ELF-1 (cell line): ENCODE measurements at places on chromosomes 13 and 19.

- DNase-seq, result peak; percentile 19
These were observed 142.3 kb downstream of the PCCA start for GRCh38 chr13:100231176-100231575.

GRCh38 chr13:72379581-72379980 is 347.8 kb downstream of the MZT1 start:
- no peak for DNase-seq

DNA sequence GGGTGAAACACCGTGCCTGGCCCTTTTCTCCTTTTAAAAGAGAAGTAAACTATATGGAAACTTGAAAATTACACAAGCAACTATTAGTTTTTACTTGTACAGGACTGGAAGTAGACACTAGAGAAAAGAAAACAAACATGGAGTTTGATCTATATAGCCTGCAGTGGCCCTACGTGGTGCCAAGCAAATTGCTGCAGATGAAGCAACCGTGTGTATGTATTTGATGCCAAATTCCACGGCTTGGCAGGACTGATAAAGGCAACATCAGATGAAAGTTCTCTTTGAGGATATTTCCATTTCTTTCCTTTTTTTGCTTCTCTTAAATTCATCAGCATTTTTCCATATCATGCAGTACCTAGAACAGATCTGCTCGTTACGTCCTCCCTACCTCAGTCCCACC is 49.8 kb downstream of the ATP8A2 start:
- DNase-seq, result no peak

- peak; percentile 10 for DNase-seq
These were observed 546.4 kb upstream of the SLITRK5 start for GRCh38 chr13:87124785-87125074.

- no peak for DNase-seq
These were observed 57.6 kb downstream of the RCBTB2 start for GRCh38 chr13:48475230-48475629.

- DNase-seq, result peak; percentile 89
These were observed 1109.0 kb downstream of the UQCRFS1 start for GRCh38 chr19:28103921-28104320.

DNA sequence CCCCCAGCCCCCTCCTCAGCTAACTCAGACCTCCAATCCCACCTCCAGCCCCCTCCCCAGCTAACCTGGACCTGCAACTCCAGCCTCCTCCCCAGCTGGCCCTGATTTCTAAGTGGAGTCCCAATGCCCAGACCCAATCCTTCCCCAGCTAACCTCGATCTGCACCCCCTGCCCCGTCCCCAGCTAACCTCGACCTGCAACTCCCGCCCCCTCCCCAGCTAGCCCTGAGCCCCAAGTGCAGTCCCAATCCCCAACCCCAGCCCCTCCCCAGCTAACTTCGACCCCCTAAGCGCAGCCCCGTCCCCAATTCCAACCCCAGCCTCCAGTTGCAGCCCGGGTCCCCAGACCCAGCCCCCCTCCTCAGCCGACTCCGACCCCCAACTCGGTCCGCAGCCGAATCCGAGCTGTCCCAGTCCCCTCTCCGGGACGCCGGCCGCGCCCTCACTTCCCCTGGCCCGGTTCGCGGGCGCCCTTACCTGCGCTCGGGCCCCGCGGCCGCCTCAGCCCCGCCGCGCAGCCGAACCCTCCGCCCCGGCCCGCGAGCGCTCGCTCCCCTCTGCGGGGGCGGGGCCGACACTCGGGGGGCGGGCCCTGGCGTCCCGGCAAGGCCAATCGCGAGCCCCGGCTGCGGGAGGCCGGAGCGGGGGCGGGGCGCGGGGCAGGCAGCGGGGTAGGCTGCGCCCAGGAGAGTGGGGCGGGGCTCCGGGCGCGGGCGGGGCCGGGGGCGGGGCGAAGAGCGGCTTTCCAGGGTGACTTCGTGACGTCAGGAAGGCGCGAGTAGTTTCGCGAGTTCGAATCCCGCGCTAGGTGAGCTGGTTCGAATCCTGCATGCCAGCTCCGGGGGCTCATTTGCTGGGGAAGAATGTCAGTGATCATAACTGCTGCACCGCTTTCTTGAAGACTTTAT is at the start of gene GNG7:
Gene GNG7 (minus strand): TSS at position 525 of the 907 bp plus-strand sequence. CDS start 182,006 bp downstream, outside the sequence.
- DNase-seq, result peak; percentile 59

DNA sequence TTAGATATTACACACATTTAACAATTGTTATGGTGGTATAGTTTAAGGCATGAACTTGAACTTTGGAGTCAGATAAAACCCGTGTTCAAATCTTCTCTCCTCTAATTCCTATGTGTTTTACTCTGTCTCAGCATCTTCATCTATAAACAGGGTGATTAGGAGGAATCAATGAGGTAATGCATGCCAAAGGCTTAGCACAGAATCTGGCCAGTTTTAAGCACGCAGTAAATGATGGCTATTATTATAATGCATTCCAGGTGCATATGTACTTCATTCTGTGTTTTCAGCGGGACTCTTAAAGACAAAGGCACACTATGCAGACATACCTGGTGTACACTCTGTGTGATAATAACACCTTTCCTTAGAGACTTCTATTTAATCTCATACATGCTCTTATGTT is 88.0 kb upstream of the FRY start:
- no peak for DNase-seq

DNA sequence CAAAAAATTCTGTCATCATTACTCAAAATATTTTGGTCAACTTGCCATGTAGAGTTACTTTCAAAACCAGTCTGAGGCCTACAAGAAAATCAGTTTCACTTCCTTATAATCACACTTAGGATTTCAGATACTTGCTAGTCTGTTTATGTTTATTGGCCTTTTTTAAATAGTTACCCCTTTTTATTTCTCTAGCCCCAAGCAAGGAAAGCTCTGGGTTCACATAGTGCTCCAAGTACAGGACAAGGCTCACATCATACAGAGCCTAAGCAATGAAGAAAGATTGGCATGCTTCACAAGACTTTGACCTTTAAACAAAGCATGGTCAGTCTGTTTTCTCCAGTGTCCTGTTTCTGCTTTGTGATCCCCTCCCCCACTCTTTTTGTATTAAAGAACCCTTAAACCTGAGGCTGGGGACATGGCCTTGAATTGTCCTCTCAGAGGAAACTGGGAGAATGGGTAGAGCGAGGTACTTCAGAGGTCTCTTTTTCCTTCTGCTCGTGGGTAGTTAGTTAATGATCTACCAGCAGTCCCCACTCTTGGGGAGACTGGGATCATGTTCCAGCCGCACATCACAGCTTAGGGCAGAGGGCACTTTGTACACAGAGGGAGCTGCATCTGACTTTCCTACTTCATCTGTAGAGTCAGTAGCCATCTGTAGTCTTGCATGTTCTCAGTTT is 30.7 kb downstream of the CEACAM1 start:
- DNase-seq, result no peak
